ENCODE measurements at places on chromosomes 7 and 10. TPM values are rescaled to one million over a fixed set of nuclear protein-coding genes. Genes with fewer than 3 reads are reported as not detected.

The HKDC1 gene
- polyA plus RNA-seq, result 0.06 TPM

The SPDYE9 gene
- polyA plus RNA-seq, result 0.53 TPM

The MEIG1 gene
- 0.29 TPM for polyA plus RNA-seq

The KLF14 gene
- 1.0 TPM for polyA plus RNA-seq

The ACSM6 gene
- polyA plus RNA-seq, result not detected

The CPXM2 gene
- 28.5 TPM for polyA plus RNA-seq

The PIK3AP1 gene
- polyA plus RNA-seq, result 2.7 TPM

The SEC31B gene
- polyA plus RNA-seq, result 4.8 TPM

The GPR37 gene
- 18.1 TPM for polyA plus RNA-seq

The GPR26 gene
- not detected for polyA plus RNA-seq

DNA sequence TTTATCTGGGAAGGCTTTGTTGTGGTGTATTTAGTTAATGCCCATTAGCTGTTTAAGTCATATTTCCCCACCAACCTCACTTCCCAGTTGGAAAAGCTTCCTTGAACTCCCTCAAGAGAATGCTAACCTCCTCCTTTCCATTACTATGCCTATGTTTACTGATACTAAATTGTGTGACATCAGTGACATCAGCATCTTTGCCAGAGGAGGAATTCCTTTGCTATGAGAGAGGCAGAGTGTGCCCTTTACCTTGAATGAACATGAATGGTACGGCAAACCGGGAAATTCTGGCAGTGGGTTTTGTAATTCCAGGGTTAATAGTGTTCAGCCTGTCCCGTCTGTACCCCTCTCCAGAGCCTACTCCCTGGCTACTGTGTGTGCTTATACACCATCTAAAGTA lies 22.1 kb upstream of the GLCCI1 start:
- DNase-seq, result no peak

DNA sequence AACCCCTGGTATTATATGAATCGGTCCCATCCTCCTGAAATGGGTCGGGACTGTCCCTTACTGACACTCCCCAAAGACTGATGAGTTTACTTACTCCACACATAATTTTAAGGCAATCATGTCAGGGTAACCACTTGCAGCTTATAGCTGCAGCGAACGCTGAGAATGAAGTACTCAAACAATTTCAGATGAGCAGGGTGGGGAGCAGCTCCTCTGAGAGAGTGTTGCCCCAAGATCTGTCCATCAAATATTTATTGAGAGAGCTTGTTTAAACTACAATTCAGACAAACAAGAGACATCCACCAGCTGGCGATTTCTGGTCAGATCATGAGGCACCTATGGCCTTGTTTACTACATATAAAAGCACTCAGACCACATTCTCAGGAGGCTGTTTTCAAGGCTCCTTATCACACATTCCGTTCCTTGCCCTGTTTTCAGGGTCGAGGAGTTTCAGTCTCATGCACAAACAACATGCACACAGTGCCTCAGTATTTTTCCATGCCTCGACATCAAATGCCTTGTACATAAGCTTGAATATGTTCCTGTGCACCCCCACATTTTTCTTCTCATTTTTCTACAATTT lies 80.1 kb downstream of the THSD7A start:
- DNase-seq, result no peak

GRCh38 chr7:158497627-158498026 lies 90.0 kb downstream of the PTPRN2 start:
- DNase-seq, result no peak

DNA sequence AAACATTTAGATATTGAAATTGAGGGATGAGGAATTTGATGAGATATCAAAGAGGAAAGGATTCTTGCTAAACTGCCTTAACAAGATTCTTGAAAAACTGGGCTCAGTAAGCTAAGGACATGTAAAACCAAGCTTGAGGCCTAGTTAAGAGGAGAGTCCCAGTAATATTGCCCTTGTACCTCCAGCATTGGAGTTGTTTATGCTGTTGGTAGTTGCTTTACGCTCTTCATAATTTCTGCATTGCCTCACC lies 156.1 kb upstream of the TRIM24 start:
- no peak for DNase-seq

DNA sequence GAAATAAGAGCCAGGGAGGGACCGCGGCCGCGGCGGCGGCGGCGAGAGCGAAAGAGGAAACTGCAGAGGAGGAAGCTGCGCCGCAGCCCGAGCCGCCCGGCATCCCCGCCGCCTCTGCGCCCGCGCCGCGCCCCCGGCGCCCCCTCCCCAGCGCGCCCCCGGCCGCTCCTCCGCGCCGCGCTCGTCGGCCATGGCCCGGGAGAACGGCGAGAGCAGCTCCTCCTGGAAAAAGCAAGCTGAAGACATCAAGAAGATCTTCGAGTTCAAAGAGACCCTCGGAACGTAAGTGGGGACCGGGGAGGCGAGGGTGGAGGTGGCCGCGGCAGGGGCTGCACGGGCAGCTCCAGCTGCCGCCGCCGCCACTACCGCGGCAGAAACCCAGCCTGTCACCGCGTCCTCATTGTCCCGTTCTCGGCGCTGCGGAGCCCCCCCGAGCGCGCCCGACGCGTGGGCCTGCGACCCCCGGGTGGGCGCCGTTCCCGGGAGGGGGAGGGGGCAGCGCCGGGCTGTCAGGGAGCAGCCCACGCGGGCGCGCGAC lies 351 bp downstream of the CAMK1D start:
- no peak for DNase-seq

- DNase-seq, result no peak
Measured at GRCh38 chr7:55538538-55538937, 33.8 kb downstream of the VOPP1 start.

GRCh38 chr10:50641626-50642025 lies 17.9 kb upstream of the SGMS1 start:
- no peak for DNase-seq

GRCh38 chr7:64314566-64314965 lies 805 bp downstream of the ZNF736 start:
- DNase-seq, result peak; percentile 16

DNA sequence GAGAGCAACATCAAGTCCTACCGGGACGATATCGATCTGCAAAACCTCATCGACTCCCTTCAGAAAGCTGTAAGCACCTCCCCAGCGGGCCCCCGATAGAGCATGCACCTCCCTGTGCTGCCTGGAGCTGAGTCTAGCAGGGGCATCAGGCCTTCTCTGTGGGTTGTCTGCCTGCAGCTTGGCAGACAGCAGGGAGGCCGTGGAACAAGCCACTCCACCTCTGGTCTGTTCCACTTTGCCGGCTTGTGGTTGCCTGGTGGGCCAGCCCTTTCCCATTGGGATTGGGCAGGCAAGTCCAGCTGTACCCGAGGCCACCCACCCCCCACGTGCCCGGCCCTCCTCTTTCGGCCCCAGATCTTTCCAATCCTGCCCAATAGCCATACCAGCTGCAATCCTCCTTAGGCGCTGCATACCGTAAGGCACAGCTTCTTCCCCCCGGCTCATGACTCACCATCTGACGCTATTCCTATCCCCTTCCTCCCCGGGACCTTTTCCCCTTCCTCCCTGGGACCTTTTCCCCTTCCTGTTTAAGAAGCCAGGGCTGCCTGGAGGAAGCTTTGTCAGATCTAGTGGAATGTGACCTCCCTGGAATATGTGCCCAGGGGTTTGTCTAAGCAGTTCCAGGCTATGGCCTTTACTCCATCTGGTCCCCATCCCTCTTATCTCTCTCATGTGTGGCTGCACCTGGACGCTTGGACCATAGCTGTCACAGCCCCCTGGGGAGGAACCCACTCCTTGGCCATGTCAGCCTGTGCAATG lies 28.1 kb upstream of the SH2D4B start:
- DNase-seq, result peak; percentile 59

DNA sequence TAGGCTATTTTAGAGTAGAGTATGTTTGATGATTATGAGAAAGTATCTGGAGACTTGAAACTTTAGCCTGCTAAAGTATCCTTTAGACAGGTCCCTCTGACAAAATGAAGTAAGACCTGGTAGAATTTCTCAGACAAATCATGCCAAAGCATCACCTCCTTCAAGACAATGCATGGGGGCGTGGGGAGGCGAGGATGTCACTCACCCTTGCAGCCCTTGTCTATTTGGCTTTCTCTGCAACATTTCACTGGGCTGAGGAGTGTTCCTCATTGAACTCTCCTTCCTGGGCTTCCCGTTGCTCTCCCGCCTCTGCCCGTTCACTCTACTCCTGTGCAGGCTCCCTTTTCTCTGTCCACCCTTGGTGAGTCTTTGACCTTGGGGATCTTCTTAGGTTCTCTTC lies 98.5 kb downstream of the JAZF1 start:
- no peak for DNase-seq

- DNase-seq, result no peak
Measured at GRCh38 chr10:129107525-129107924, 359.5 kb upstream of the MGMT start.

DNA sequence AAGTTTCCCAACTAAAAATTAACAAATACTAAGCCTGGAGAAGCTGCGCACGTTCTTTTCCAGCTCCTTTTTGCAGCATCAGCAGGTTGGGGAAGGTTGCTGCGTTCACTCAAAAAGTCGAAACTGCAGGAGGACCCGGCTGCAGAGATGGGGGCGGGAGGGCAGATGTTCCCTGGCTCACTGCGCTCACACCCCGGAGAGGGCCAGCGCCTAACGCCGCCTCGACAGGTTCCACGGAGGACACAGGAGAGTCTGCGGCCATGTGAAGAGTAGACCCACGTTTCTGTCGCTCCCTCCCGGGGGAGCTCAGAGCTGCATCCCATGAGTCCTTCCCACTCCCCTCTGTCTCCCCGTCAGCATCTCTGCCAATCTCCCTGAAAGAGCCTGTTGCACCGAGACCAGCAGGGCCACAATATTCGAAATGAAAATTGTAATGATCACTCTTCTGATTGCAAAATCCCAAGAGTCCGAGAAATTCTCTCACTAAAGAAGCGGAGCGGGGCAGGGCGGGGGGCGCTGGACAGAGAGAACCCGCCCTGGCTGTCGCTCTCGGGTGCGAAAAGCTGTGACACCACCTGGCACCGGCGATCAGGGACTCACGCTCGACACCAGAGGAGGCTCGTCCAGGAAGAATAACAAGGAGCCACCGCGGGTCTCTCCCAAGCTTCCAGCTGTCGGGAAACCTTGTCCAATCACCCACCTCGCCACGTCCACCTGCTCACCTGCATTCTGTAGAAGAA lies 131.5 kb upstream of the PFKP start:
- no peak for DNase-seq

GRCh38 chr7:95335093-95335492 lies 10.8 kb upstream of the PON1 start:
- peak; percentile 86 for DNase-seq

GRCh38 chr10:13271552-13272163 lies 28.2 kb downstream of the PHYH start:
- DNase-seq, result no peak

DNA sequence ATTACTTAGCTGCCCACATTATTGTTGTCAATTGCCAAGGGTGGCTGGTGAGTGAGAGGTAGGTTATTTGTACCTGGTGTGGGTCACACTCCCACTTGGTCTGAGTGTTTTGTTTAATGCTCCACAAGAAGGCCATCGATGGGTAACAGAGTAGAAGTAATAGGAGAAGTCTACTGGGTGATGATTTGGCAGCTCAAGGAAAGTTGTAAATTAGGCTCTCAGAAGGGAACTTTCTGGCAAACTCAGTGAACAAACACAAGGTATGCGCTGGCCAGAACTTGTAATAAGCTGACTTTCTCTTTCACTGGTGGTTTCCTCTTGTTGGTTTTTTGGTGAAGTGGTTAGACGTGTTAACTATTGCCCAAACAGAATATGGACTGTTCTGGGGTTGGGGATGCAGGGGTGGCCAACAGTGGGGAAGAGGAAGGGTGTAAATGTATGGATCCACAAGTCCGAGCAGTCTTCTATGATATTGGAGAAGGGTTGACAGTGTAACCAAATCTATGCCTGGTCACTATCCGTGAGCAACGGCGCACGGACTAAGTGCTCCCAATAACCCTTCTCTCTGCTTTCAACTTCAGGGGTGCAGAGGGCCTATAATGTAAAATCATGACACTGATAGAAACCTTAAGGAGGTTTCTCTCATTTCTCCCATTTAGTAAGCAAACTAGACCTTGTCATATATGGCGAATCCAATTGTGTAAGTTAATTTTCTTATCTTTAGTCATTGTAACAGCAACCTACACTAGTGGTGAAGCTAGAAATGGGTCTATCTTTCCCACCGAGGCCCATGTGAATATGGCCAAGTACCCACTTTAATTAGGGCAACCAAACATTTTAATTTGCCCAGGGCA lies 212.8 kb downstream of the PTEN start:
- DNase-seq, result no peak

GRCh38 chr7:129690701-129691100 lies 79.2 kb downstream of the NRF1 start:
- DNase-seq, result no peak

DNA sequence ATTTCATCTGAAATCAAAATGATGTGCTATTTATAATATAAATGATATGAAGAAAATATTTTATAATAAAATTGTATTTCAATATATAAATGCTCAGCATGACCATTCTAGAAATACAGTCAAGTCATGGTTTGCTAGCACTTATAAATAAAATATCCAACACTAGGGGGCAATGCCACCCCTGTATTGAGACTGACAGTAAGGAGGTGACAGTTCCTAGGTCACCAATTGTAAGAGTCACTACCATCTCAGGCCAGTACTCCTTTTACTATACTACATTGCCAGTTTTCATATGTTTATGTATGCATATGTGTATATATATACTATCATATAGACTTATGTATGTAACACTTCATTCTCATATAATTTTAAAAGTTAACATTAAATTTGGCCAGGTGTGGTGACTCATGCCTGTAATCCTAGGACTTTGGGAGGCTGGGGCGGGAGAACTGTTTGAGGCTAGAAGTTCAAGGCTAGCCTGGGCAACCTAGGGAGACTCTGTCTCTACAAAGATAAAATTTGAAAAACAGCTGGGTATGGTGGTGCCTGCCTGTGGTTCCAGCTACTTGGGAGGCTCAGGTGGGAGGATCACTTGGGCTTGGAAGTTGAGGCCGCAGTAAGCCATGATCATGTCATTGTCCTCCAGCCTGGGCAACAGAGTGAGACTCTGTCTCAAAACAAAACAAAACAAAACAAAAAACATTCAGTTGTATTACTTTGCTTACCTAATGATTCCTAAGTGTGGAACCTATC lies 2.4 kb upstream of the CNOT4 start:
- peak; percentile 16 for DNase-seq

All from muscle of back (tissue), 13 donors.